ENCODE measurements at places on chromosomes 4 and X.

- no peak for DNase-seq
Measured at GRCh38 chr4:154608361-154609252, 3.8 kb downstream of the FGG start.

GRCh38 chr4:80767944-80768343 is 262.6 kb upstream of the BMP3 start:
- DNase-seq: no peak

DNA sequence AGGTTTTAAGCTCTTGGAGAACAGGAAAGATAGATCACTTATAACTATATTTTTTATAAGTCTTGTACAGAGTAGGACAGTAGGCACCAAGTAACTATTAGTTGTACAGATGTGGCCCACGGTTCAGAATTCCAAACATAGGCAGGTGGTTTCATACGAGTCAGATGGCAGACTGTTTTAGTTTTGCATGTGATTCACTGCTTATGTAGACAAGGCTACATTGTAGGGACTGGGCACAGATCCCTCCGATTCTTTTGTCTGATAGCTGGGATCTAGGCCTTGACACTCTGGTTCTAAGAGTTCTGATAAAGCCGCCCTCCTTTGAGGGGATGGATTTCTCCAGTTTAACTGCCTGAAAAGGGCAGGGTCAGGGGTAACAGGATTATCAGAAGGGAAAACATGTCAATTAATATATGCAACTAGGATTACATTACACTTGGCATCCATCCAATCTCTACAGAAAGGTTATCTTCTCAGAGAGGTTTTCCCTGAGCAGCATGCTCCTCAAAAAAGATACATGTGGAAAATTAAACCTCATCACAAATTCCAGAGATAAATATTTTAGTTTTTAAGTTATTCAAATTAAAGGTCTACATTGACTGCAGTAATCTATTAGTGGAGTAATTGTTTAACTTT is 87.8 kb downstream of the SPRY1 start:
- DNase-seq: no peak

DNA sequence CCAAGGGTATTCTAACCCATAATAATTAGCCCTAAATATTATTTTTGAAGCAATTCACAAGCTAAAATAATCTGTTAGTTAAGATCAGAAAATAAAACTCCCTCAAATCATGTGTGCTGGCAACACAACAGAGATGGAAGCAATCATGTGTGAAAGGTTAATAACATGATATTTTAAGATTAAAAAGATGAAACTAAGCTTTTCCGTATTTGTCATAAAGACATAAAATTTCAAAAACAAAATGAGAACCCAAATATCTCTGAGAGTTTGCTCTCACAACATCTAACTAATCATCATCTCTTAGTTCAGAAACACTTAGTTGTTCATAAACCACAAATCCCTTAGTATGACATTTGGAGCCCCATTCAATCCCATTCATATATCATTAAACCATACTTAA is 749.1 kb downstream of the CCSER1 start:
- no peak for DNase-seq

DNA sequence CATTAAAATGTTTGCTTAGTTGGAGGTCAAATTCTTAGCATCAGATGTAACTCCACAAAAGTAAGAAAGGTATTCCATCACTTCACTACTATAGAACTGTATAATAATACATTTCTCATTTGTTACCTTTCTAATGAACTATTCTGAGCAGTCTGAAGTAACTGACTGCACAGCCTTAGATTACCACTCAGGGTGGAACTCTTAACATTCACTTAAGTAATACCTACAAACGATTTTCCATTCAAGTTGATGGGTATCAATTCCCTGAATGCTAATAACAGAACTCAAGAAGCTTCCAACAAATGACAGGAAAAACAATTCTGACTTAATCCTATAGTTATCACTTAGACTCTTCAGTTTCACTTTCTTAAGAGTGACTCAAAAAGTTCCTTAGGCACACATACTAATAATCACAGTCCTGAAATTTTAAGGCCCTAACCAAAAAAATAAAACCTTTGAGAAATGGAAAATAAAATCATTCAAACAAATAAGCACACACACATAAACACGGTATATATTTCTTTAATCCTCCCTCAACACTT is 20.9 kb downstream of the HNRNPD start:
- no peak for DNase-seq

DNA sequence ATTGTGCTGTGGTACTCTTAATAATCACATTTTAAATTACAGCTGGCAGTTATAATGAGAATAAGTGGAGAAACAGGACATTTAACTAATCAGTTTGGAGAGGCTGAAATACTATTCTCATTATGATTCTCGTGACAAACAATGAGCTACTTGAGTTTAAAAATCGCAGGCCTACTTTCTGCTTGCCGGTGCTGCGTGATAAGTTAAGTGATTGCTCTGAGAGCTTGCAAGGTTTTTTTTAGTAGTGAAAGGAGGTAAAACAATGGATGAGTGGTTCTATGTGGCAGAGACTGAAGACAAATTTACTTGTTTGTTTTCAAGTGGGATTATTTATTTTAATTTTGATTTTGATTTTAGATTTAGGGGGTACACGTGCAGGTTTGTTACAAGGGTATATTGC is 114.0 kb downstream of the RAPGEF2 start:
- DNase-seq: no peak

- DNase-seq: no peak
Measured at GRCh38 chr4:89556601-89557305, 249.2 kb upstream of the GPRIN3 start.

- no peak for DNase-seq
Measured at GRCh38 chr4:43564107-43564506, 671.6 kb downstream of the GRXCR1 start.

GRCh38 chr4:22045051-22045630 is 96.6 kb upstream of the KCNIP4 start:
- no peak for DNase-seq

DNA sequence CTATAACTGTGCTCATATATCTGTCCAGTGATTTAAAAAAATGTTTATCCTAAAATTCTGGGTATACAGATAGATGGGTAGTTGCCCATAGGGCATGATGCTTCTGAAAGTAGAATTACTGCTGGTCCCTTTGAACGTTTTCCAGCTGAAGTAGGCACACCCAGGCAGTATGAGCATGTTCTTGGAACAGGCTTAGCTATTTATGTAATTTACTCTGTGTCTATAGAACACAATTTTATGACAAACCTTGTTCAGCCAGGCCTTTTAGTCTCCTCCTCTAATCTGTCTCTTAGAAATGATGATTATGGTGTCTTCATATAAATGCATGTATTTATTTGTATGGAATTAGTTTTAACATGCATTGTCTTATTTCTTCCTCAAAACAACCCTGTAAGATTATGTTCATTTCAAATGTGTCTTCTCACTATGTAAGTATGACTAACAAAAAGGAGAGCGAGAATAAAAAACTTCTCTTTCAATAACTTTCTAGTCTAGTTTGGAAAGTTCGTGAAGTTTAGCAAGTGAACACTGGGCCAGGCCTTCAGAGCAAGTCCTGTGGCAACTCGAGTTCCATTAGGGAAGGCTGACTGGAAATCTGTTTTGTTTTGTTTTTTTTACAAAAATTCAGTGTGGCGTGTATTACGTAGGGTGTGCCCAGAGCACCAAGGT is 142.0 kb downstream of the AFF1 start:
- no peak for DNase-seq

GRCh38 chrX:48472225-48472624 is 2.2 kb upstream of the SLC38A5 start:
- DNase-seq: no peak

GRCh38 chr4:8280158-8280875 is 10.8 kb downstream of the HTRA3 start:
- DNase-seq: no peak

Data from NCI-H187 treated with DMSO at 0.1 percent for 48 hours (cell line).